ENCODE measurements at places on chromosomes 6 and 20.

DNA sequence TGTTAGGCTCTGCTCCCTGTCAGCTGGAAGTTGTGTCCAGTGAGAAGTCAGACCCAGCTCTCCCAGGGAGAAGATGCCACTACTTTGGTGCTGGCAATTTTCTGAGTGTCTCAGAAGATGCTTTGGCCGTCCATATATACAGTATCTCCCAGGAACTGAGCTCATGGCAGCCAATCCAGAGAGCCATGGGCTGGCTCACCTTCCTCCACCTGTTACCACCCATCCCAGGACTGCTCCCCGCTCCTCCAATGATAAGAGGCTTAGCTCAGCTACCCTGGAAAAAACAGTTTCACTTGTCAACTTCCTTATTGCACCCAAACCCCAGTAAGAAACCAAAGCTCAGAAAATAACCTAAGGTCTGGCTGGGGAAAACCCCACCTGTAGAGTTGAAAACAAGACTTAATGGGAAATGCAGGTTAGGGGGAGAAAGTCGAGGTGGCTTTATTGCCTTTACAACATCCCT is at the start of gene BNIP5:
Gene BNIP5, minus strand, starts transcription at position 110 of the 463 bp plus-strand sequence. CDS start 6,198 bp downstream, outside the sequence.
- no peak for DNase-seq

DNA sequence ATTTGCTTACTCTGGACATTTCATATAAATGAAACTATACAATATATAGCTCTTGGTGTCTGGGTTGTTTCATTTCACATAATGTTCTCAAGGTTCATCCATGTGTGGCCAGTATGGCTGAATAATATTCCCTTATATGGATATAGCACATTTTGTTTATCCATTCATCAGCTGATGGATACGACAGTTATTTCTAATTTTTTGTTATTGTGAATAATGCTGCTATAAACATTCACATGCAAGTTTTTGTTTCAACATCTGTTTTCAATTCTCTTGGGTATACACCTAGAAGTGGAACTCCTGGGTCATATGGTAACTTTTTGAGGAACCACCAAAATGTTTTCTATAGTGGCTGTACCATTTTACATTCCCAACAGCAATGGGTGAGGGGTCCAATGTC is 101.1 kb downstream of the CDK19 start:
- no peak for DNase-seq

DNA sequence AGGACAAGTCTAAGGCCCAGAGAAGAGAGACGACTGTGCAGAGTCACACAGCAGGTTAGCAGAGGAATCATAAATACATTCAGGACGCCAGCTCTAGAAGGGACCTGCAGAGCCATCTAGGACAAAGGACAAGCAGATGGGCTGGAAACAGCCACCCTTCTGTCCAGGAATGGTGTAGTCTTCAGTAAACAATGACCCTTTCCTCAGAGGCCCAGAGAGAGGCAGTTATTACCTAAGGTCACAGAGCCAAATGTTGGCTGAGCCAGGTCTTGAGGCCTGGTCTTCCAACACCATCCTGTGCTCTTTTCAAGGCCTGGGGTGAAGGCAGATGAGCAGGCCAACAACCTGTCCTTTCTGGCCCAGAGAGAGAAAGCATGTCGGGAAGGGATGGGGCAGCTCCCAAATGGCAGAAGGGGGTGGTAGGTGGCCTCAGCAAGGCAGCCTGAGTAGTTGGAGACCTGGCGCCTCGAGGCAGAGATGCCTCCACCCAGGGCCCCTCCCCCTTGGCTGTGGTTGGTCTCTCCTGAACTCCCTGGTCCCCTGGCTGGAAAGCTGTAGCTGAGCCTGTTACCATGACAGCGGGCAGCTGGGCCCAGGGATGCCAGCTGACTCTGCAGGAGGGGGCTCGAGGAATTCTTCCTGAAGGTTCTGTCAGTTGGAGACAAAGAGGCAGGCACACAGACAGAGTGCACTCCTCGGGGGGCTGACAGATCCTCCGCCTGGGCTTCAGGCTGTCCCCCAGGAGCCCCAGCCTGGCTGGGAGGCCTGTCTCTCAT is 24.8 kb downstream of the EPB41L1 start:
- peak; percentile 81 for DNase-seq

GRCh38 chr6:146287691-146288369 is 255.8 kb upstream of the RAB32 start:
- no peak for DNase-seq

DNA sequence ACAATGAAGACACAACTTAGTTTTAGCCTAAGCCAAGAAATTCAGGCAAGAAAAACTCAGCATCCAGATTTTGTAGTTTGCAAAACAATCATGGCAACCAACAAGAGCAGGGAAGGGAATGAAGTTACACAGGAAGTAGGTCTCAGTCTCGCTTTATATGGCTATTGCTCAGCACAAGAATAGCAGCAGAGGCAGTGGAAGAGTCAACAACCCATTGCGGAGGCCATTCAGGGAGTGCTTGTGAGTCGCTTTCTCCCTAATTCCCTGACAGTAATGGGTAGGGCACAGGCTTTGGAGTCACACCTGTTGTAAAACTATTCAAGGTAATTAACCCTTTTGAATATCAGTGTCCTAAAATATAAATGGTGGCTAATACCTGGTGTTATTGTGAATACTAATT is 238.5 kb downstream of the HDGFL1 start:
- no peak for DNase-seq

DNA sequence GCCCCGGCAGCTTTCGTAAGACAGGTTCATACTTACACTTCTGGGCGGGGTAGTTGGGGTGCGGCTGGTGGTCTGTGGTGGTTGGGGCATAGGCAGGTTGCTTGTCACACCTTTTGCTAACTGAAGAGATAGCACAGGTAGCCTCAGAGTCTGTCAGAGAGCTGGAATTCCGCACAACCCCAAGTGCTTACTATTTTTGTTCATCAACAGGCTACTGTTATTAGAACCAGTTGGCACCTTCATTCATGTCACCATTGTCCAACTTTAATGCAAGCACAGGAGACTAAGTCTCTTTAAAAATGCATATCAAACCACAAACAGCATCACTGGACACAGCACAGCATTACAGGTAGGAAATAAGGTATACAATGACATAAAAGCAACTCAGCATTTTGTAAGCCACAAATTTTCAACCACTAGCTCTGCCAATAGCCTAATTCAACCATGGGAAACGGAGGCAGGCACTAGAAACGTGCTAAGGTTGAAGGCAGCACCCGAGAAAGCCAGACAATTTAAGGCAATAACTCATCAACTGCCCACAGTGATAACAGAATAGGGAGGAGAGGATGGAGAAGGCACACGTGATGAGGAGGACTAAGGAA is 143.8 kb downstream of the ZMYND8 start:
- no peak for DNase-seq

- DNase-seq: no peak
Measured at GRCh38 chr20:58720890-58721289, 28.3 kb downstream of the NPEPL1 start.

DNA sequence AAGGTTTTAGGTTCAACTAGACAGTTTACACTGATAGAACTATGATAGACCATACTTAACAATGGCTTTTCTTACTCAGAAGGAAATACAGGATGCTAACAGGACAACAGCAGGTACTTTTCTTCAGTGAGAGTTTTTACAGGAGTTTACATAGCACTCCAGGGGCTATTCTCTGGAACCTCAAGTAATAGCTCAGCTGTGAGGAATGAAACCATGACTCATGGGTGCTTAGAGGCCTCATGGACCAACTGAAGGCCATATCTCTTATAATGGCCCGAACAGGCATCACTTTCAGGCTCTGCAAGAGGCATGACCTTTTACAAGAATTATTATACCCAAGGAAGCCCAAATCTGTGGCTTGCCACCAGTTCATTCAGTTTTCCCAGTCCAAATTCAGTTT is 31.8 kb downstream of the TREML1 start:
- DNase-seq: no peak

- DNase-seq: no peak
Measured at GRCh38 chr6:8182902-8183665, 80.7 kb upstream of the EEF1E1 start.

DNA sequence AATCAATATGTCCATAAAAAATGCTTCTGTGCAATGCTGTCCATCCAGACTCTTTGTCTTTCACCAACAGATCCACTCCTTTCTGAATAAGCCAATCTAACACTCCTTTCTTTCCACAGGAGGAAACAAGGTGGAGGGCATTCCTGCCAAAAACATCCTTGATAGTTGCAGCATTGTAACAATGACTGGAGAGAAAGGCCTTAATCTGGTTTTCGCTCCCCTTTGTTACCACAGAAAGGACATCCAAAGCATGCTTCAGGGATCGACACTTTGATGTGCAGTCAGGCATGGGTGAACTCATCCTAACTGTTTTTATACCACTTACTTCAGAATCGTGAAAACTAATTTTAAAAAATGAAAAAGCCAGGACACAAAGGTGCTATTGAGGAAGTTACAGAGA is 7.4 kb downstream of the IBTK start:
- no peak for DNase-seq

GRCh38 chr20:29740951-29741593 is 1516.4 kb upstream of the DEFB115 start:
- DNase-seq: no peak
